ENCODE measurements at places on chromosomes 1 and 21. TPM values are rescaled to one million over a fixed set of nuclear protein-coding genes. Genes with fewer than 3 reads are reported as not detected.

NPPB gene
- total RNA-seq, result 78.9 TPM

FAM131C gene
- not detected for total RNA-seq

CD5L gene
- total RNA-seq, result not detected

STIL gene
- total RNA-seq, result 37.9 TPM

TMPRSS3 gene
- total RNA-seq, result not detected

LRRC39 gene
- total RNA-seq, result 0.42 TPM

GBP4 gene
- 8.3 TPM for total RNA-seq

ZNF695 gene
- total RNA-seq, result 7.3 TPM

DEDD gene
- 24.2 TPM for total RNA-seq

NTNG1 gene
- total RNA-seq, result 3.4 TPM

- DNase-seq, result no peak
These were observed 9.2 kb downstream of the KCNJ6 start for GRCh38 chr21:37907076-37907475.

GRCh38 chr1:81758181-81758580, 42.6 kb upstream of the ADGRL2 start:
- DNase-seq, result no peak

GRCh38 chr1:246508897-246509688, 2.0 kb upstream of the SMYD3 start:
- DNase-seq, result no peak

DNA sequence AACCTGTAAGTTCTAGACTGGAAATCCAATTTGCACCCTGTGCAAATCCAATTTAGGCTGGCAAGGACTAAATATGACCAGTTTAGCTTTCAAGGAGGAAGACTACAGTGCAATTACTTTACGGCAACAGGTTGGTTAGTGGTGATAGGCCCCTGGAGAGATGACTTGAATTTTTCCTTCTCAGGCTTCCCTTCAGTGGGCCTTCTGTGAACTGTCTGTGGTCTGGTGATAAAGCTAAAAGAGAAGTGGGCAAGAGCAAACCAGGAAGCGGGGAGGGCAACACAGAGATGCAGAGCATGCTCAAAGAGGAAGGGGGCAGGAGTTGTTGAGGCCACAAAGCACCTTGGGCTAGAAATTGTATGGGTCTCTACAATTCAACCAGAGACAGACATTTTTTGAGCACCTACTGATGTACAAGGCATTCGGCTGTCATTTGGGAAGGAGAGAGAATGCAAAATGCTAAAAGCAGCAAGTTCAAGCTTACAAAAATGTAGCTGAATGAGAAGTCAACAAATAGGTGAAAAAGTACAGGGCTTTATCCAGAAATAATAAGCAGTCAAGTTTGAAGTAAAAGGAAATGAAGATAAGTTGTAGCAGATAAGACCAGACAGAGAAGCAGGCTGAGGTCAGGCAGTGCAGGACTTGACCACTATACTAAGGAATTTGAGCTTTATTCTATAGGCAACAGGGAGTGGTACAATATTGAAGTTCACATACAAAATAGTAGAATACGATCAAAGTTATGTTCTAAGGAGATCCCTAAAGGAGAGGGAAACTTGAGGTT, 23.9 kb downstream of the INPP5B start:
- no peak for DNase-seq

DNA sequence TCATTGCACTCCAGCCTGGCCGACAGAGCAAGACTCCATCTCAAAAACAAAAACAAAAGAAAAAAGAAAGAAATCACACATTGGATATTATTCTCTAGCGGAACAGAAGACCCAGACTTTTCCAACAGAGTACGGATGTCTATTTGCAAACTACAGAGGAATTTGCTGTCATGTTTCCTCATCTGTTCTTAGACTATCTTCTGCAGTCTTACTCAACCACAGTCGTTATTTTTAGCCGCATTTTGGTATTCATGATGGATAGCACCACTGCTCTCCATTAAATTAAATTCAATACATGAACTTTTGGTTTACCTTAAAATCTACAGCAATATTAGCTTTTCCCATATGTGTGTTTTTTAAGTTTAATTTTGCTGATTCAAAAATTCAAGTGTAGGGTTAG, 14.2 kb upstream of the HEATR1 start:
- no peak for DNase-seq

GRCh38 chr1:150410582-150411101, 46.7 kb downstream of the RPRD2 start:
- peak; percentile 15 for DNase-seq

- peak; percentile 42 for DNase-seq
These were observed 171.9 kb upstream of the NR5A2 start for GRCh38 chr1:199855580-199855979.

- peak; percentile 53 for DNase-seq
These were observed at the start of gene TINAGL1 for GRCh38 chr1:31576201-31576669. TSS of gene TINAGL1 (plus strand) at chr1:31576515. CDS start at chr1:31577149, 634 bp downstream.

- peak; percentile 62 for DNase-seq
These were observed 308.2 kb downstream of the DISC1 start for GRCh38 chr1:231934797-231935196.

GRCh38 chr21:21295303-21295702, 297.1 kb downstream of the NCAM2 start:
- no peak for DNase-seq

GRCh38 chr1:27979151-27979858, 19.5 kb downstream of the XKR8 start:
- DNase-seq, result peak; percentile 31

- peak; percentile 62 for DNase-seq
These were observed 125.8 kb downstream of the KAZN start for GRCh38 chr1:14724246-14724645.

GRCh38 chr1:65309304-65310077, at the start of gene DNAJC6:
TSS of gene DNAJC6 (plus strand) at chr1:65309543. CDS start at chr1:65309746, 203 bp downstream.
- peak; percentile 84 for DNase-seq

DNA sequence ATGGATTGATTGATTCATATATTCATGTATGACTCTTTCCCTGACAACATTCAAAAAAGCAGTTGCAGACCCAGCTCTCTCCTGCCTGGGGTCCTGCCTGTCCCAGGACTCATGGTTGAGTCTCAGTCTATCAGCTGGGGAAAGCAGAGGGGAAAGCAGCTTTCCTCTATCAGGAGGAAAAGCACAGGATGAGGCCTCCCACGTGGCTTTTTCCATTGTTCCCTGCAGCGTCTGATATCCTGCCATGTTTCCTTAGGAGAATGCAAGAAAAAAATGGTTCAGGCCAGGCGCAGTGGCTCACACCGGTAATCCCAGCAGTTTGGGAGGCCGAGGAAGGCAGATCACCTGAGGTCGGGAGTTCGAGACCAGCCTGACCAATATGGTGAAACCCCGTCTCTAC, 133.0 kb upstream of the VAMP3 start:
- DNase-seq, result no peak

DNA sequence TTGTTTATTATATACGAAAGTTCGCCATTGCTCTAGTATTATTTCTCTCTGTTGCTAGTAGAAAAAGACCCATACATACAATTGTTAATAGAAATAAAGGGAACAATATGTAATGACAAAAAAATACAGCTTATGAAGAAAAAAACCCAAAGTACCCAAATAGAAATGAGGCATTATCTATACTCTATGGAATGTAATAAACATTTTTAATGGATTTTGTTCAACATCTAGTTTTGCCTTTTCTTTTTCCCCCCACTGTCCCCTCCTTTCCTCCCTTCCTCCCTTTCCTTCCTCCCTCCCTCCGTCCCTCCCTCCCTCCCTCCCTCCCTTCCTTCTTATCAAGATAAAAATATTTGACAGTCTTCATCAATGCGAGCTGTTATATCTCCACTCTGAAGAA, 81.5 kb upstream of the NEK7 start:
- DNase-seq, result no peak

- no peak for DNase-seq
These were observed 472.4 kb downstream of the SETD4 start for GRCh38 chr21:35587841-35588380.

DNA sequence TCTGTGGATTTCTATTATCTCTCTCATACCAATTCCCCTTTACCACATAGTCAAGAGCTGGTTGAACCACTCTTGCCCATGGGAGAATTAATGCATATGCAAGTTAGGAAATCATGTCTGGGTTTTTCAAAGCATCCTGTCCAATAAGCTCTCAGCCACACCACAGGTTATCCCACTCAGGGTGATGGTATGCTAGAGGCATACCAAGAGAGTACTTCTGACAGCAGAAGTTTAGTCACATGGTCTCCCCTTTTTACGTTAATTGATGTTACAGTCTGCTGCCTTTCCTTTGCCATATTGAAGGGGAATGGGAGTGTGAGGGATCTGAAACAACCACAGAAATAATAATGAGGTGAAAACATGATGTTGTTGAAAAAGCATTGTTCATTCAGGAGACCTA, 135.8 kb upstream of the PBX1 start:
- peak; percentile 14 for DNase-seq

DNA sequence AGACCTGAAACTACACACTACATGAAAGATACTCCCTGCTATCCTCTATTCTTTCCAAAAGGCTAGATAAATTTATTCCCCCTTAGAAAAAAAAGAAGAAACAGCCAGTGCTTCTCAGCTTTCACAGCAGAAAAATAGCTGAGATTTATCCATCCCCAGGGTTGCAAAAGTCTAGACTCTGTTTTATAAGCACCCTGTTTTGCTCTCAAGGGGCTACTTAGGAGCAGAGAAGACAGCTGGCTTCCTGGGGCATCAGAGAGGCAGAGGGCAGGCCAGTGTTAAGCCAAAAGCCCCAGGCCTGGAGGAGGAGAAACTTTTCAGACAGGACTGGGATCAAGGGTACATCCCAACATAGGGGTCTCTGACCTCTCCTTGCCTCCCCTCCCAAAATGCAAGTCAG, 3.9 kb downstream of the LAMB3 start:
- no peak for DNase-seq

- DNase-seq, result no peak
These were observed 35.3 kb downstream of the VN1R5 start for GRCh38 chr1:247291161-247291560.

- no peak for DNase-seq
These were observed 332.6 kb downstream of the PBX1 start for GRCh38 chr1:164891615-164892014.

GRCh38 chr1:204711103-204711946, 25.8 kb upstream of the LRRN2 start:
- no peak for DNase-seq

GRCh38 chr1:71448444-71448843, 367.6 kb upstream of the ZRANB2 start:
- no peak for DNase-seq

- DNase-seq, result peak; percentile 56
These were observed 974.8 kb downstream of the ADGRL2 start for GRCh38 chr1:82775406-82776000.

GRCh38 chr1:23122023-23122748, 46.5 kb downstream of the LUZP1 start:
- peak; percentile 67 for DNase-seq

DNA sequence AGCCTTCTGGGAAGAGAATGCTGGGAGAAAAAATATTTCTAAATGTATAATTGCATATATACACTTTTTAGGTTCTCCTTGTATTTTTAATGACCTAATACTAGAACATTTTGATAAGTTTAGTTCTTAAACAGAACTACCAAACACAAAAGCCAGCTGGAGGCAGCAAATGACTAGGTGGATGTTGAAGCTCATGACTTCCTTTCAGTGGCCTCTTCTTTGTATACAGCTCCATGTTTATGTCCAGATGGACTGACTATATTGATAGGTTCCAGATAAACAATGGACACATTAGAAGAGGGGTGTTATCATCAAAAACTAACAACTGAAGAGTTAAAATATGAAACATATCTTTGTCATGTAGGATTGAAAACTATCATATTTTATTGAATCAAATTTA, 52.5 kb downstream of the LRRC8D start:
- DNase-seq, result no peak

DNA sequence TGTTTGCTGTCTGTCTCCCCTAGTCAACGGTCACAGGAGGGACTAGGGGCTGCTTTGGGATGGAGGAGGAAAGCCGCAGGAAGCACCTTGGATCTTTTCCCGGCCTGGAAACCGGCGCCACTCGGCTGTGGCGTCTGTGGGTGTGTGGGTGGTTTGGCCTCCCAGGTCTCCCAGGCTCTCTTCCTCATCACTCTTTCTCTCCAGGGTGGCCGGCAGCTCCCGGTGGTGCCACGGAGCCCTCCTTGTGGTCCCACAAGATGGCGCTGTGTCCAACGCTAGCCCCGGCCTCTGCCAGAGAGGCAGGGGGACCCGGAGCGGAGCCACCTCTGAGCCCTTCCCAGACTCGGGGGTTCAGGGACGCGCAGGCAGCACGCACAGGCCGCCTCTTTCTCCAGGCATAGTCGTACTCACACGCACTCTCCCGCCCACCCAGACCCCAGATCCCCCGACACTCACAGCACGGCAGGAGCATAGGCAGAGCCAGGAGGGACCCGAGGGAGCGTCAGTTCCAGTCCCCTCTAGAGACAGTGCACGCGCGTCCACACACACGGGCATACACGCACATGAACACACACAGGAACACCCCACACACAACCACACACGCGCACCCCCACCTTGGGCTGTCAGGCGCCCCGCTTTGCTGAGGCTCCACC, 31.2 kb downstream of the CDCP2 start:
- peak; percentile 96 for DNase-seq

GRCh38 chr1:67612788-67613241, 72.2 kb upstream of the GADD45A start:
- no peak for DNase-seq

DNA sequence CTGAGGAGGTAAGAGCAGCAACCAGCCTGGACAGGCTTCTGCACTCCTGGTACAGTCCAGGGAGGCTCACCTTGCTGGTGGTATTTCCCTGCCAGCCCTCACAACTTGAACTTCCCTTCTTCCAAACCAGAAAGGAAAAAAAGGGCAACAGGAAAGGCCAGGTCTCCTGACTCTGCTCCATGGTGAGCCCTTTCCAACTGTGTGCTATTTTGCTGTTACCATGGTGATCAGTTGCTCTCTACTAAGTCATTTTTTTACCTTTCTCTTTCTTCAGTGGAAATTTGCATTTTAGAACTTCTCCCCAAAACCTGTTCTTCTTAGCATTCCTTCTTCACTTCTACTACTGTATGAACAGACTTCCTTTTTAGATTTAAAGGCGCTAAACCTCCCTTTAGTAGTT, 164.3 kb downstream of the GRIK1 start:
- no peak for DNase-seq

DNA sequence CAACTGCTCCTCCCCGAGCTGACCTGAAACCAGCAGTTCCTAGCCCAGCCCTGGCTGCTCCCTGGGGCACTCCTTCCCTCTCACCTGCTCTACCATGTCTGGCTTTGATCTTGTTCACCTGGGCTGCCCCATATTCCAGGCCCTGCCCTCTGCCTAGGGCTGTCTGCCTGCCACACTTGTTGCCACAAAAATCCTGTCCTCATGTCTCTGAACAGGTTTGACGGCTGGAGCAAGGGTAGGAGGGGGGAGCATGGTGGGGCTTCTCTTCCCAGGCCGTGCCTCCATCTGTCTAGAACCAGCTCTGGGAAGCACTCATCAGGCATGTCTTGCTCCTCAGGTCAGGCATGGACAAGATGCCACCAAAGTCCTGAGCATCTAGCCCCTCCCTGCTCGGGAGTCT, 44.3 kb upstream of the WNT2B start:
- DNase-seq, result peak; percentile 22

DNA sequence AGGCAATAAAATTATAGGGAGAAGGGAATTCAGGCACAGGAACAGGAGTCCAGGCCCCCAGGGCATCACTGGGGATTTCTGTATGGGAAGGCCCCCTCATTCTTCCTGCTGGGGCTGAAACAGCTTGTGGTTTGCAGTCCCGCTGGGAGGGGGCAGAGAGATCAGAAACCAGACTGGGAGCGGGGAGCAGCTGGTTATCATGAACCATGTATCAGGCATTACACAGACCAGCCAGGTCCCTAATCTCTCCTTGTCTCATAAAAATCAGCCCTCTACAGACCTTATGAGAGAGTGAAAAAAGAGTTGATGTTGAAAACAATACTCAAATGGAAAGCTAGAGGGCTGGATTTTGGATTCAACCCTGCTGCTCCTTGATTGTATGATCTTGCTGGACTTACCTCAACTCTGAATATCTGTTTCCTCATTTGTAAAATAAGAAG, 93.4 kb upstream of the F3 start:
- peak; percentile 87 for DNase-seq

Data from Daoy (cell line).